Brain pericyte (primary cell): ENCODE measurements at places on chromosomes 6 and 20.

GRCh38 chr6:53635322-53635721, 30.2 kb downstream of the KLHL31 start:
- DNase-seq: no peak

GRCh38 chr6:90753820-90754643, 167.2 kb upstream of the MAP3K7 start:
- DNase-seq: no peak

DNA sequence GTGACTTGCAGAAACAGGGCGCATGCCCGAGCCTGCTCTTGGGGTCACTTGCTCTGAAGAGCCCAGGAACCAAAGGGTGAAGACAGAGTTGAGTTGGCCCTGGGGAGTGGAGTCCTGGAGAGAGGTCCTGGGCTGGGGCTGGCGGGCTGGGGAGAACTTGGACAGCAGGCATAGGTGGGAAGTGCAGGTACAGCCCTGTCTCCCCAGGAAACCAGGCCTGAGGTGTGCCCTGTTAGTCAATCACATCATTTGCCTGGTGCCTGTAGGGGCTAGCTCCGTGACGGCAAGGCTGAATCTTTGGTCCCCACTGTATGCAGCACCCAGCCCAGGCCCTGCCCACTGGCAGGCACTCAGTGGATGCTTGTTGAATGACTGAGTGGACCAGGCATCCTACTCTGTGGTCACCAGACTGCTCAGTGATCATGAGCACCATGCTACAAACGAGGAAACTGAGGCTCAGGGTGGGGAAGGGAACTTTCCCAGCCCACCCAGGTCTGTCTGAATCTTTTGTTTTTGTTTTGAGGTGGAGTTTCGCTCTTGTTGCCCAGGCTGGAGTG, 15.6 kb upstream of the NOL4L start:
- no peak for DNase-seq

DNA sequence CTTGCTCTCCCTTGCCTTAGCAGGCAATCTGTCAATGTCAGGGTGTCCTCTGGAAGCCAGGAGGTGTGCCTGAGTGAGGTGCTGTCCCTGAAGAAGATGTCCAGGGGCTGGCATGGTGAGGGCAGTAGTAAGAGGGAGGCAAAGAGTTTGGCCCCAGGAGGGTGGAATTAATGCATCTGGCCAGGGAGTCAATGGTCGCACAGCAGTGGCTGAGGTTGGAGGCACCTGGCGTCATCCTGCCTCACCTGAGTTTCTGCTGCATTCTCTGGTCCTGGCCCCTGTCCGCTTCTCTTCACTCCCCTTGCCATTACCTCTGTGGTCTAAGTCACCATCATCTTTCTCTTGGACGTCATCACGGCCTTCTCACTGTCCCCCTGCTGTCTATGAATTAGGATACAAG, 206.6 kb downstream of the ZMYND8 start:
- no peak for DNase-seq

- no peak for DNase-seq
Measured at GRCh38 chr6:101605874-101606273, 212.4 kb downstream of the GRIK2 start.

- DNase-seq: no peak
Measured at GRCh38 chr6:96001891-96002575, 13.7 kb upstream of the FUT9 start.

GRCh38 chr20:35120012-35120701, 27.0 kb downstream of the EDEM2 start:
- no peak for DNase-seq

DNA sequence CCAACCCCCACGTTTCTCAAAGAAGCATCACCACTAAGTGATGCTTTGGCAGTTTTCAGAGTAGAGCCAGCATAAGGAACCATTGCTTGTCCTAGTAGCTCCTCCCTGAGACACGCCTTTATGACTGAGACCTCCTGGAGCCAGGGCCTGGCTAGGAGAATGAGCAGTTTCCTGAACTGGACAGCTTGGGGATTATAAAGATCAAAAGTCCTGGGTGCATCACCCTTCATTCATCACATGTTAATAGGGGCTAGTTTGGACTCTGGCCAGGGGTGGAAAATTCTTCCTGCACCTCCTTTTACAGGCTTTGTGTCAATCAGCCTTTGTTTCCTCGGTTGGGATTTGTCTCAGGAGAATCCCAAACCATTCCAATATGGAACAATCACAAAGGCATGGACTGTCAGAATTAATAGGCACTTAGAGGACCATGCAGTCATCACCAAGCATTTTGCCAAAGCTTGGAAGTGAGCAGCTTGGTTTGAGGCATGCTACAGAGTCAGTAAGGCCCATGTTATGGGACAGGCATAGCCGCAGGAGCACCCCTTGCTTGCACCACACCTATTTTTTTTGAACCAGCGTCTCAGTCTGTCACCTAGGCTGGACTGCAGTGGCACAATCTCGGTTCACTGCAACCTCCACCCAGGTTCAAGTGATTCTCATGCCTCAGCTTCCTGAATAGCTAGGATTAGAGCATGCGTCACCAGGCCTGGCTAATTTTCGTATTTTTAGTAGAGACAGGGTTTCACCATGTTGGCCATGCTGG, 64.9 kb upstream of the TGM3 start:
- DNase-seq: no peak

GRCh38 chr6:167714152-167714551, 112.6 kb upstream of the AFDN start:
- DNase-seq: no peak

DNA sequence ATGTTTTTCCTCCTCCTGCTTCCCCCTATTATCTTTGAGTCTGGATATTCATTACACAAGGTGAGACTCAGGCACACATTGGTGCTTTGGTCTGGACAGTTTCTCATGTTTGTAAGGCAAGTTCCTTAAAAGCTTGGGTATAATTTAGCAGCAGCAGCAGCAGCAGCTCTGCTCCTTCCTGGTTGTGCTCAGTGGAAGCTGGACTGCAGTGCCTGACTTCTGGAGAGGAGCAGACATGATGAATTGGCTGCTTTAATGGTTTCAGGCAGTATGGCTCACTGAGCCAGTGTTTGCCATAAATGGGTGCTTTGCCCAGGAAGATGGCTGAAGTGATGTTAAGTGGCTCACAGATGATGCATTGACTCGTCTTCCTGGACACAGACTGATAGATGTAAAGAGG, 32.4 kb downstream of the SLC9A8 start:
- DNase-seq: no peak

- no peak for DNase-seq
Measured at GRCh38 chr6:37010402-37010892, 5.0 kb downstream of the FGD2 start.

- DNase-seq: no peak
Measured at GRCh38 chr6:41200296-41200900, 551 bp downstream of the TREML2 start.

DNA sequence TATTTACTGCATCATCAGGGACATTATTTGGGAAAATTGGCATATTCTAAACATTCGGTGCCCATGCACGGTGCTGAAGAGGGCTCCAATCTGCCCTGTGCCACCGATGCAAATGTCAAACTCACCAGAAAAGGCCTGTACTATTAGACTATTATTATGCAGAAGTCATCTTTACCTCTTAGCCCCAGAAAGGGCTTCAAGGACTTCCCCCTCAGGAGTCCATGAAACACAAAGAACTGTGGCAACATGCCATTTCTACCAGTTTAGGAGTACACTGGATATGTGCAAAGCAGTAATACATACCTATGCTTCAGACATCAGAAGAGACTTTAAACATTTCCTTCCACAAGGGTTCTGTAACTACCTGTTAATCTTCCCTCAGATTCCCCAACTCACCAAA, 8.6 kb downstream of the DIDO1 start:
- DNase-seq: no peak

DNA sequence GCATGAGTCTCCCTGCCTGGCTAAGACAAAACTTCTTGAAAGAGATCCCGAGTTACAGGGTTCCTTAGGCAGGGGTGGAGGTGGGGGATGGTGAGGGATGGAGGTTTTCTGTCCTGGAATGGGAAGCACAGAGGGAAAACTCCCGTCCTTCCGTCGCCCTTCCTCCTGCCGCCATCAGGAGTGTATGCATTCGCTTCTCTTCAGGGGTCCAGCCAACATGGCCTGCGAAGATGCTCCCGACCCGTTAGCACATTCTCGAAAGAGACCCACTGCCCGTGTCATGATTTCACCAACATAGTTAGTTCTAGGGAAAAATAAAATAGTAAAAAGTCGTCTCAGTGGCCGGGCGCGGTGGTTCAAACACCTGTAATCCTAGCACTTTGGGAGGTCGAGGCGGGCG, 37.1 kb downstream of the KIF25 start:
- no peak for DNase-seq

DNA sequence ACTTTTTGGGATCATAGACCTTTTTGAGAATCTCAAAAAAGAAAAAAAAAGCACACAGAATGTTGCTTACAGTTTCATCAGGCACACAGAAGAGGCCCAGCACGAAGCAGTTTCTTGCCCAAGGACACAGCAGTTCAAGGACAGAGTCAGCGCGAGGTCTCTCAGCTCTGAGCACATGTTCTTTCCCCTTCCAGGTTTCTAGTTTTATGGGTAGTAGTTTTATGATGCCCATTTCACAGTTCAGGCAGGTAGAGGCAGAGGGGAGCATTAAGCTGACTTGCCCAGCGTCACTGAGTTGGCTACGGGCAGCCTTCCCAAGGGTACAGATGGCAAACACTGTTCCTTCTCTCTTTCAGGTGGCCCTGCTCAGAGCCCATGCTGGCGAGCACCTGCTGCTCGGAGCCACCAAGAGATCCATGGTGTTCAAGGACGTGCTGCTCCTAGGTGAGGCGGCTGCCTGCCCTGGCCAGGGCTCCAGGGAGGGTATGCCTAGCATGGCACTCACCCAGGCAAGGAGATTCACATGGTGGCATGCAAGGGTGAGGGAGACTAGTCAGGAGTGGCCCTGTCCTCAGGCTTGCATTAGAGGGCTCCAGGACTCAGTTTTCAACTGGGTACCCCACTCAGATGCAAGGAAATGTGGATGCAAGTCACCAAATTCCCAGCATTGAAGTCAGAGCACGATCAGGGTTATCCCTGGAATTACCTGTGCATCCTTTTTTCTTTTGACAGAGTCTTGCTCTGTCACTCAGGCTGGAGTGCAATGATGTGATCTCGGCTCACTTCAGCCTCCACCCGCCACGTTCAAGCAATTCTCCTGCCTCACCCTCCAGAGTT, 57.4 kb upstream of the TTPAL start:
- DNase-seq: no peak

GRCh38 chr6:70489364-70489763, 76.1 kb downstream of the FAM135A start:
- DNase-seq: no peak

DNA sequence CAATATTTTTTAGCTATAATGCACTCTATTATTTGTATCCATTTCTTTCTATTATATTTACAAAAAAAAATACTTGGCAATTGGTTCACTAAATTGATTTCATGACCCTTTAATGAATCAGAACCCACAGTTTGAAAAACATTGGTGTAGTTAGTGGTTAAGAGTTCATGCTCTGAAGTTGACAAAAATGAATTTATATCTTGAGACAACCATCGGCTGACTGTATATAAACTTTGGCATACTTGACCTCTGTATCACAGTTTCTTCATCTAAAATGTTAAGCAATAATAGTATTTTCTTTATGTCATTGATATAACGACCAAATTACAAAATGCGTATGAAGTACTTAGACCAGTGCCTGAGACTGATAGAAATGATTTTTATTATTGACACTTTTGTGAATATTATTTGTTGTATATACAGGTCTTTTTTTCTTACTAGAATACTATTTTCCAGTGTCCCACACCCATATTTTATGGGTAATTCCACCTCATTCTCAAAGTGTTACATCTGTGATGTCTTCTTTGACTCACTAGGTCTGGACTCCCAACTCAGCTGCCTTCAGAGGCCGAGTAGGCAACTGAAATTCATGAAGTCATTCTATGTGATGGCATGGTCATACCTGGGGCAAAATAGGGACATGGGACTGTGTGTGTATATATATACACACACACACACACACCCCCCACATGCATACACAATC, 459.2 kb downstream of the RFPL4B start:
- no peak for DNase-seq

DNA sequence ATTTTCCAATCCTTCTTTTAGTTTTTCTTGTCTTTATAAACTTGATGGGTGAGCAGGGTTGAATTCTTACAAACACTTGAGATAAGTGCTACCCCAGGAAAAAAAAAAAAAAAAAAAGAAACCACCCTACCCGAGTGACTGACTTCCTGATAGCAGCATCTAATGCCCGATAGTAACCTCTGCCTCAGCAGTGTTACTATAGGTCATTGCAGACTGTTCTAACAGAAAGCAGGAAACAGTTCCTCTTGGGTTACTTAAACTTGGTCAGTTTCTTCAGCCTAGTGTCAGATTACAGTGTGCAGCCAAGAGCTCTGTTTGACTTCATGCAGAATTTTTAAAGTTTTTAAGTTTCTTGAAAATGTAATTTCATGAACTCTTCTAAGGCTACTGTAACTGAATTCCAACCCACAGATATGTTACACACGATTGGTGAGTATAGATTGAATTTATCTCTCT, 2.1 kb downstream of the MYLIP start:
- no peak for DNase-seq

- peak; percentile 88 for DNase-seq
Measured at GRCh38 chr20:39876976-39877635, 811.9 kb downstream of the MAFB start.

DNA sequence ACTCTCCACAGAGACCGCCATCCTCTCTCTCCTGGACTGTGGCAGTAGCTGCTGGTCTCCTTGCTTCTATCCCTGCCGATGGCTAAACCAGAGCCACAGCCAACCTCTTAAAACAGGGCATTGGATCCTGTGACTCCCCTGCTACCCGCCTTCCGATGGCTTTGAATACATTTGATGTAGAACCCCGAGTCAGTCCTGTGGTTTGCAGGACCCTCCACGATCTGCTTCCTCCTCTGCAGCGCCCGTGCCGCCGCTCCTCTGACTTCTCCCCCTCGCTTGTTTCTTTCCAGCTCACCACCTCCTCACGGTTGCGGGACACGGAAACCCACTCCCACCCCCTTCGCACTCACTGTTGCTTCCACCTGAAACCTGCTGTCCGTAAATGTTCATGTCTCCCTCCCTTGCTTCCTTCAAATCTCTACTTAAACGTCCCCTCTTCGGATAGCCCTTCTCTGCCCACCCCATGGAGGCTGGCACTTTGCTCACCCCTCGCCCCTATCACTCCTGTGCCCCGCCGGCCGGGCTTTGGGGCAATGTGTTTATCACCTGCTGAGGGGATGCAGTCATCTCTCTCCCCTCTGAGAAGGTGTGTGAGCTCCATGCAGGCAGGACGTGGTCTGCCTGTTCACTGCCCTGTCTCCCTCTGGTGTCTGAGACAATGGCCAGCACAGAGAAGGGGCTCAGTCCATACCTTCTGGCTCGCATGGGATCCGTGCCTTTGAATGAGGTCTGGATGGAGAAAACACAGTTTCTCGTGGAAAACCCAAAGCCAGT, 67.8 kb downstream of the GFOD1 start:
- no peak for DNase-seq
